NCI-H748 treated with DMSO at 0.1 percent for 48 hours (cell line): ENCODE measurements at places on chromosomes 2 and 18.

DNA sequence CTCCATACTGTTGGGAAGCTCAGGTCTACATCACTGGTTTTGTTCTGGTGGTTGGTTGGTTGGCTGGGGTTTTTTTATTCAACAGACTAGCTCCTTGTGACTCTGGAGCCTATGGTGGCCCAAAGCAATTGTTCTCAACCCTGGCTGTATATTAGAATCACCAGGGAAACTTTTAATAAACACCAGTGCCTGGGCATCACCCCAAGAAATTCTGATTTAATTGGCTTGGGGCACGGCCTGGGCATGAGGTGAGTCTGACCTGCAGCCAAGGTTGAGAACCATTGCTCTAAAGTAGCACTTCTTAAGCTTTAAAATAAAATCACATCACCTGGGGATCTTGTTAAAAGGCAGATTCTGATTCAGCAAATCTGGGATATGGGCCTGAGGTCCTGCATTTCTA lies 184.1 kb downstream of the C1D start:
- DNase-seq: no peak

DNA sequence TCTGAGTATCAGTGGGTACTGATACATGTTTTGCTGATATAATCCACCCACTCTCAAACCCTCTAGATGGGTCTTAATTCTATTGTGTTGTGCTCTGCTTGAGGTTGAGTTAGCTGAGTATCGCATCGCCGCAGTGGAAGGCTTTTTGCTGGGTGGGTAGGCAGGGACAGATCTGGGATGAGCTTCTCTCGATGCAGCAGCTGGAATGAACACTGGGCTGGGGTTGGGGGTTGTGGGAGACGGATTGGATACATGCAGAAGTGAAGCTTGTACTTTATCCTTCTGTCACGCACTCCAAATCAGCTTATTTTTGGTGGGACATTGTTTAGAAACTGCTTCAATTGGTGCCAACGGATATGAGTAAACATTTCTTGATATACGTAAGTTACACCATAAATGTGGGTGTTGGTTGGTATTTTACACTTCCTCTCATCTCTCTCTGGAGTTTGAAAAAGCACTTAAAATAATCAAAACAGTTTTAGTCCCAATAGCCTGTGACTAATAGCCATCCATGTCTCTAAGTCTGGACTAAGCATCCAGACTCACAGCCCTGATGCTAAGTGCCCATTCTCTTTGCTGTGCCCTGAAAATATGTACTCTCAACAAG lies 107.1 kb downstream of the POLE4 start:
- DNase-seq: no peak

GRCh38 chr2:37902991-37903390 lies 22.1 kb upstream of the RMDN2 start:
- no peak for DNase-seq

DNA sequence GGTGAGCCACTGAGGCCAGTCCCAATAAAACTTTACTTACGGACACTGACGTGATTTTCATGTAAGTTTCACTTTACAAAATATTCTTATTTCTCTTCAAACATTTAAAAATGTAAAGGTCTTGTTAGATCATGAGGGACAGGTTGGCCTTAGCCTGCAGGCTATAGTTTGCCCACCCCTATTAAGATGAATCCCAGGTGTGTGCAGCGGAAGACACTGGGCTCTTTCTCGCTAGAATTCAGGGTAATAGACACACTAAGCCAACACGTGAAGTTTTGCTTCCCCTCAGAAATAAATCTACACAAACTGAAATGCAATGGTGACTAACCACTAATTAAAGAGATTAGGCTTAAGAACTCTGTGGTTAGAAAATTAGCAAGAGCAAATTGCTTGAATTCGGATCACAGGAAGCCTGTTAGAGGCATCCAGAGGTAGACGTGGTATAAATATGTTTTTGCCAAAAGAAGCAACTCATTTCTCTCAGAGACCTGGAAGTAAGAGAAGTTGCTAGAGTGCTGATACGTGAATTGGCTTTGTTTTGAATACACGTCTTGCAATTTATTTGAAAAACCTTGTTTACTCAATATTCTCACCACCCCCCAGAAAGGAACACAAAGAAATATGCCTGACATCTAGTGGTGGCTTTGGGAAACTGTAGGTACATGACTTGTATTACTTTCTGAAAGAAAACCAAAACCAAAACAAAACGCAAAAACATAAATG lies 151.6 kb downstream of the DTNB start:
- DNase-seq: peak; percentile 61
